ENCODE measurements at places on chromosomes 1 and 21.
A peak's percentile ranks its signal among the peaks of the same experiment; 100 is the strongest.

- no peak for DNase-seq
These were observed 5.8 kb upstream of the KRTAP20-2 start for GRCh38 chr21:30629200-30629599.

- no peak for DNase-seq
These were observed 53.6 kb downstream of the PEX14 start for GRCh38 chr1:10528066-10529014.

- DNase-seq = no peak
These were observed 74.7 kb downstream of the ALG6 start for GRCh38 chr1:63442141-63442475.

- no peak for DNase-seq
These were observed 8.2 kb downstream of the LRRC8B start for GRCh38 chr1:89532866-89533265.

DNA sequence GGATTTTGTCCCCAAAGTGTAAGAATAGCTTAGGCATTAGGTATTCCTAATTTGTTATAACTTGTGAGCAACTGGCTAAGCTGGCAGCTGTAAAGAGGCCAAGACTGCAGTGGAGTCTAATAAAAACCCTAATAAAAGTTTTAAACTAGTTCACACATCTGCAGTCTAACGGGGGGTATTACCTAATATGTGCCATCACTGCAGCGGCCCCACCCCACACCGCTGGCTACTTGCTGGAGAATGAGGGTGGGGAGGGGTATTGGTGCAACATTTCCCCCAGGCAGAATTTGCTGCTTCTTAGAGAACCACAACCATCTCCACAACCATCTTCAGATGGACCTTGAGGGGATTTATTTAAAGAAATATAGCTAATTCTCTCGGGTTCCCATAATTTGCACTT, 135.0 kb downstream of the ZC3H11B start:
- DNase-seq = no peak

- no peak for DNase-seq
These were observed 2.0 kb upstream of the PIP5K1A start for GRCh38 chr1:151196292-151196800.

GRCh38 chr1:170284016-170284415, 138.3 kb downstream of the NTMT2 start:
- DNase-seq = no peak

DNA sequence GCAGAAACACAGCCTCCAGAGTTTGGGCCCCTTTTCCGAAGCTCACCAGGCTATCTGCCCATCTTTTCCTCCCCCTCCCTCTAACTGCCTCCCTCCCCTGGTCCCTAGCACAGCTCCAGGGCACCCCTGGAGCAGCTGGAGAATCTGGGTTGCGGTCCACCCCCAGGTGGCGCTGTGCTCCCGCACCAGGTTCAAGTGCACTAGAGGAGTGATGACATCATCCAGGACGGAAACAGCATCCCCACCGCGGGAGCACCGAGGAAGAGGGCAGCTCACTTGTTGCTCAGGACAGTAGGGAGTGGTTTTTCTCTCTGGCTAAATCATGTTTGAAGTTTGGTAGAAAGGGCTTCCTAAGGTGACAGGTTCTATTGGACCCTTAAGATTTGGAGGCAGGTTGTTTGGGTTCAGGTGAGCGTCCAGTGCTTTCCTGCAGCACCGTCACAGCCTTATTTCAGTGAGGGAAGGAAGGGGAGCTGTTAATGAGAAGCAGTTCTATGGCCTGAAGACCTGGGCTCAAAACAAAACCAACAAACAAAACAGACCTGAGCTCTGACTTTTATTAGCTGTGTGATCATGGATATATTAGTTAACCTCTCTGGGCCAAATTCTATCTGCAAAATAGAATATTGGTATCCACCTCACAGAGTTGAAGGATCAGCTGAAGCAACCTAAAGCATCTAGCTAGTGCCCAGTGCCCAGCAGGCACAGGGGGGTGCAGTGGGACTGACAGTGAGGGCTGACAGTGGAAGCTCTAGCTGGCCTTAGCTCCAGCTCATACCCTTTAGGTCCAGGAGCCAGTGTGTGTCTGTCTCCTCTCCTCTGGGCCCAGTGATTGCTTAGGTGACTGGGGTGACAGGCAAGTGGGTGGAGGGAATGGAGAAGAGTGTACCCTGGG, 7.5 kb downstream of the SHISA4 start:
- peak; percentile 53 for DNase-seq

DNA sequence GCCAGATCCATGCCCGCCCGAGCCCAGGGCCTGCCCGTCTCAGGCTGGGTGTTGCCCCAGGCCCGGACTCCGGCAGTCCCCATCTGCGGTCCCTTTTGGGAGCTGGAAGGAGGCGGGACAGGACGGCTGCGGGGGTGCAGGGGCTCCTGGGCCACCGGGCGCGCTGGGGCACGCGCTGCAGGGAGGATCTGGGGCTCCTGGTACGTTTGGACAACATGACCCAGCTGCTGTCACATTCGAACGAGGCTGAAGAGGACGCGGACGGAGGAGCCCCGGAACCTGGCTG, 6.6 kb upstream of the CALML6 start:
- DNase-seq = no peak

DNA sequence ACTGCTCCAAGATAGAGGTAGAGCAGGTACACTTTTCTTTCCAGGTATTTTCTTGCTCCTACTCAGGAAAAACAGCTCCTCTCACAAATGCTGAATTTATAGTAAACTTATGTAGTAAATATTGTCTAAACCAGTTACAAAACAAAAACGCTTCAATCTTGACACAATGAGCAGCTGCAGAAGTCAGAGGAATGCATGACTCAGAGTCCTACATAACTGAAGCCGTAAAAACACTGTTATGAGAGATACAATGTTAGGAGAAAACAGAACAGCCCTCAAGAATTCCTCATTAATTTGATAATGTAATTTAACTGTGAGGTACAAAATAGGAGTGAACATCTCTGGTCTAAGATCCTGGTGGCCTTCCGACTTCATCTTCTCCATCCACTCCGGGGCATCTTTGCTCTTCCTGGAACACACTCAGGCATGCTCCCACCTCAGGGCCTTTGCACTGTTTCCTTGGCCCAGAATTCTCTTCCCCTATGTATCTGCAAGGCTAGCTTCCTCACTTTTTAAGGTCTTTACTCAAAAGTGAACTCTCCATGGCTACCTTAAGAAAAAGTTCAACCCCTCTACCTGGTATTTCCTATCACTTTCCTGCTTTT, 138.5 kb downstream of the SLC45A1 start:
- DNase-seq = no peak

DNA sequence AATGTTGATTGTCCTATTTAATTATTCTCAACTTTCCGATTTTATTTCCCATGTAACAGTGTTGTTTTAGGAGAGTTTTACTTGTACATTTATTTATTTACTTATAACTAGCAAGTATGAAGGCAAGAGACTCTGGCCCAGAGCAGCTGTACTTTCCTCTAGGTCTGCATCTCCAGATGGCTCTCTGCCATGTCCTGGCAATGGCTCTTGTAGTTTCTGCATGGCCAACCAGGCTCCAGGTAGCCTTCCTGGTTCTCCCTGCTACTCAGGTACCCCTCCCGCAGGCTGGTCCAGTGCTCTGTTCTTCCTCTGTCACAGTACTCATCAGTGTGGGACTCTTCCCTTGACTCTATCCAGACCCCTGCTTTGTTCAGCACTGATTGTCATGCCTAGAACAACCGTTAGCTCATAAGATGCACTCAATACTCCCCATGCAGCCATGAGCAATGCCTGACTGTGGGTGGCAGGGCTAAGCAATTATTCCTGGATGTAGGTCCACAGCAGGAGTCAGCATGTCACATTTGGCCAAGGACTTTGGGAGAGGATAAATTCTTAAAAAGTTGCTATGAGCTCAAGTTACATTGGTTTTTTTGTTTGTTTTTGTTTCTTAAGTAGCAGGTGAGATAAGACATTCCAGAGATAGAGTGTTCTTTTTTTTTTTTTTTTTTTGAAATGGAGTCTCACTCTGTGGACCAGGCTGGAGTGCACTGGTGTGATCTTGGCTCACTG, 10.9 kb upstream of the IL20 start:
- DNase-seq = no peak
